Caki2 (cell line): ENCODE measurements at places on chromosomes 11 and 22. TPM values are rescaled to one million over a fixed set of nuclear protein-coding genes. Genes with fewer than 3 reads are reported as not detected.

DNA sequence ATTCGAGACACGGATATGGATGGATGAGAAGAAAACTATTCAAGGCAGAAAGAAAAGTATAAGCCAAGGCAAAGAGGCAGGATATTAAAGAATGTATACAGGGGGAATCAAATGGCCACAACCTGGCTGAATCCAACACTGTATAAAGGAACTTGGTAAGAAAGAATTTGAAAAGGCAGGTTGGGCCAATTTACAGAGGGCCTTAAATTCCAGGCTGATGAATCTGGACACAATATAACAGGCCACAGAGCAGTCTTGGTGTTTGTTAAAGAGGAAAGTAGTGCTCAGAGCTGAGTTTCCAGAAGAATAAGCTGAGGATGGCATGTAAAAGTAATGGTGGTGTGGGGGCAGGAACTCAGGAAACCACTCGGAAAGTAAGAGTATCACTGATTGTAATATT is 72.3 kb upstream of the POU2AF2 start:
- DNase-seq: no peak

DNA sequence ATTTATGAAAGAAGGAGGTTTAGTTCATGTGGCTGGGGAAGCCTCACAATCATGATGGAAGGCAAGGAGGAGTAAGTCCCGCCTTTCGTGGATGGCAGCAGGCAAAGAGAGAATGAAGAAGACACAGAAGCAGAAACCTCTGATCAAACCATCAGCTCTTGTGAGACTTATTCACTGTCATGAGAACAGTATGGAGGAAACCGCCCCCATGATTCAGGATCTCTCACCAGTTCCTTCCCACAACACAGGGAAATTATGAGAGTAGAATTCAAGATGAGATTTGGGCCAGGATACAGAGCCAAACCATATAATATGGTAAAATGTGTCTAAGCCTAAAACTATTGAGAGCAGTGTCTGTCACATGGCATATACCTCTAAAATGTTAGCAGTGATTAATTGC is 503.8 kb upstream of the CCDC179 start:
- DNase-seq: no peak

The HBB gene
- not detected in 2 replicates for total RNA-seq

DNA sequence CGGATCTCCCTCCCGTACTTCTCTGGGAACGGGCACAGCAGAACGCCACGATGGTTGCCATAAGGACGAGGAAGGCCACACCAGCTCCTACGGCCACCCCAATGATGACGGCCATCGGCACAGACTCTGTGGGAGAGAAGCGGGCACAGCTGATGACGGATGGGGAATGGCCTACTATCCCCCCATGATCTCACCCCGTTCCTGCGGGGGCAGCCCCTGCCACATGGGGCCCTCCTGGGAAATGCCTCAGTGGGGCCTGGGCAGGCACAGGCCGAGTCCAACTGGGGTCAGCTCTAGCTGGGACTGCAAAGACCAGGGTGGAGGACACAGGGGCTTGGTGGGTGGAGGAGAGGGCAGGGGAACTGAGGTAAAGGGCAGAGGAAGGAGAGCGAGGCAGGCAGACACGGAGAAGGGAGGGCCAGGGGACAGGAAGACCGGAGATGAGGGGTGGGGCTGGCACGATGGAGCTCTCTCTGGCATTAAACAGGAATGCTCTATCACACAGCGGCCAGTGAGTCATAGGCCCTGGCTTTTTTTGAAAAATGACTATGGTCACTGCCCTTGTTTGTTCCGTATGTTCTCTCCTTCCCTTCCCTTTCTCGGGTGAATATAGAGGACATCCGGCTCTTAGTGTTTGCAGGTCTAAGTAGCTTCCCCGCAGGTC is 76.0 kb downstream of the ST3GAL4 start:
- peak; percentile 13 for DNase-seq

- DNase-seq: no peak
These were observed 2.1 kb downstream of the CD44 start for GRCh38 chr11:35141071-35141470.

The PNPLA3 gene
- 0.70 and 1.8 TPM in 2 replicates for total RNA-seq

DNA sequence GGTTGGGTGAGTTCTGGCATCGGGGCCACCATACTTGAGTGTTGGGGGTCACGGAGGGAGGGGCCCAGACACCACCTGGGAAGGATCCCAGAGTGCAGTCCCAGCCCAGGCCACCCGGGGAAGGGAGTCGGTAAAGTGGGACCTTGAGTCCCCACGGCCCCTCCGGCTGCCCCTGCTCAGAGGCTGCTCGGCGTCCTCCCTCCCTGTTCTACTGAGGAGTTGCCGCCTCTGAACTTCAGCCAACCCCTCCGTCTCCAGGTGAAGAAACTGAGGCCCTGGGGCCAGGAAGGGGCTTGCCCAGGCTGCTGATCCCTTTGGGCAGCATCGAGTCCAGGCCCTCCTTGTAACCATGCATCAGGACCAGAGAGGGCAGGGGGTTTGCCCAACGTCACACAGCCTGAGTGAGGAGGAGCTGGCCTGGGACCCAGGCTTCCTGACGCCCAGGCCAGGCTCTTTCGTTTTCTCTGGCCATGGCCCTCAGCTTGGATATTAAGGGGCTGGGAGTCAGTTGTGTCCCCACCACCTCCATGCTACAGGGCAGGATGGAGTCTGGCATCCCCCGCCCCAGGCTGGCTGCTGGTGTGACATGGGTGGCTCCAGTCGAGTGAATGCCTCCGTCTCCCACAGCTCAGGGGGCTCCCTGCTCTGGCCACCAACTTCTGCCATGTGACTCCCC is 1.3 kb downstream of the PARVG start:
- DNase-seq: no peak
